ENCODE measurements at places on chromosomes 7 and 10.

DNA sequence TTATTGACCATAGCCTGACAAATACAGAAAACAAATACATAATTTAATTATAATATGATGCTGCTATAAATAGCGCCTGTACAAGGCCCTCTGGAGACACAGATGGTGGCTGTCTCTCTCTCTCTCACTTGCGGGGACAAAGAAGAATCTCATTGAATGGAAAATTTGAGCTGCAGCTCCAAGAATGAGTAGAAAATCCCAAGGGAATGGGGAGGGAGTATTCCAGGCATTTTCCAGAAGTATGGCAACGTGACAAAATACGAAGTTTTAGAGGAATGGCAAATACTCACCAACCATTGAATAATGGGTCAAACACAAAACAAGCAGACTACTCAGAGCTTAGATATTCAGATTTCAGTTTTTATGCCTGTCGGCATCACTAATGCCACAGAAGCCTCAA, 179.9 kb downstream of the NRP1 start:
- DNase-seq, result no peak

DNA sequence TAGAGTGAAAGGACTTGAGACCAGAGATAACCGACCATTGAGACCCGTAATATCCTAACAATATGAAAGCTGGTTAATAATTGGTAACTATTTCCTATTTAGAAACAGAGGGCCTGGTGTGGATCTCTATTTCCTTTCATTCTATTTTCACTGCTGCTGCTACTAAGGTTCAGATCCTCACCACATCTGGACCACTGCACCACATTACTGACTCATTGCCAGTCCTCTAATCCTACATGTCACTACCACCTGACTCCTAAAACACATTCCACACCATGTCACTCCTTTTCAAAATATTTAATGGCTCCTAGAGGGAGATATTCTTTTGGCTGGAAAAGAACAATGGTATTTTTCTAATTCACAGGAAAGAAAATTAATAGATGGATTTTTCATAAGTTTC, 6.4 kb downstream of the USP54 start:
- DNase-seq, result no peak

DNA sequence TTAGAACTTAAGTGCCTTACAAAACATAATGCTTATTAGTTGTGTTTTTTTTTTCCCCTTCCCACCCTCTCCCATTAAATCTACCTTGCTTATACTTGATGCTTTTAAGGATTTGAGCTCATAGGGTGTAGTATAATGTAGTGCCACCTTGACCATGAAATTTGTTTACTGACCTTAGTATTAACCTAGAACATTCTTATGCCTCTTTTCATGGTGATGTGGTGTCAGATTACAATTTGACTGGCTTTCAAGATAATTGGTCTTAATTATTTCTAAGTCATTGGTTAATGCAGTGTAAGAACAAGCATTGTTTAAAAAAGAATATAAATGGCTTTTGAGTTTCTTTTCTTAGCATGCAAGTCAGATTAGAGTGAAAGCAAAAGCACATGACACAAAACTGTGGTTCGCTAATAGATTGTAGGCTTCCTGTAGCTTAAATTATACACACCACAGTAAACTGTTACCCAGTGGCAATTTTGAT, 61.8 kb downstream of the ADD3 start:
- no peak for DNase-seq

- DNase-seq, result no peak
Observed at GRCh38 chr10:69057951-69058297, 30.0 kb upstream of the SRGN start.

DNA sequence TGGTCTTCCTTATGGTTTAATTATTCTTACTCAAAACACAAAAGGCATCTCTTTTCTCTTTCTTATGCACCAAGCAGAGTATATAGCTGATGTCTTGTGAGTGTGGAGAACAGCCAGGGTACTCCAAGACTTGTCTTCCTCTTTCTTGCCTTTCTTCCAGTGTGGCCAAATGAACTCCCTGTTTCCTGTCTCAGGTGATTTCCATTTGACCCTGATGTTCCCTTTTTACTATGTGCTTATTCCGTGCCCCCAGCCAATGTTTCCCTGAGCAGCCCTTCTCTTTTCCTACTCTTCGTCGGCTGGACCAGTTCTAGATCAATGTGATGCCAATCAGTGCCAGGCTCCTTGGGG, 12.6 kb downstream of the OR9A4 start:
- no peak for DNase-seq

GRCh38 chr10:84360637-84361365, 32.4 kb downstream of the CCSER2 start:
- DNase-seq, result no peak

GRCh38 chr7:65912237-65912636, 39.4 kb downstream of the VKORC1L1 start:
- no peak for DNase-seq

- DNase-seq, result no peak
Observed at GRCh38 chr10:3036155-3037021, 31.0 kb upstream of the PFKP start.

DNA sequence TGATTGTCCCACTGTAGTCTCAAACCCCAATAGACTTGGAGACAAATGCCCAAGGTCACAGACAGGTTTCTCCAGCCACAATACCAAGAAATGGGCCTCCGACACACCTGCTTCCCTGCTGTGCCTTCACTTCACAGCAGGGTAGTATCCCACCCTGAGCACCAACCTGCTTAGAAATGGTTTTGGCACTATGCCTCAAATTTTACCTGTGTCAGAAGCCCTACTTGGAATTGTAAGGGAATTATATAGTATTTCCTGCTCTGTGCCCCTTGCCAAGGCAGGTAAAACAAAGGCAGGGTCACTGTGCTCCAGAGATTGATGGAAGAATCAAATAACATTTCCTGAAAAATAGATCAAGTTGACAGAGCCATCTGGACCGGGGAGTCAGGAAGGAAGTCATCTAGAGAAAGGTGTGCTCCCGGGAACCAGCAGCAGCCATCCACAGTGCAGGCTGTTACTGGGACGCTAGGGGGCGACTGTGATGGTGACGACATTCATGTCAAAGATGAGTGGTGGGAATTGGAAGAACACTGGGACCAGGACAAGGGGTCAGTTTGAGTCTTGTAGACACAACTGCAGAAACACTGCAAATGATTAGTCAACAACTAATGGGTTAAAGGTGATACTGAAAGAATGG, 117.8 kb upstream of the AKR1E2 start:
- DNase-seq, result peak; percentile 57

- DNase-seq, result no peak
Observed at GRCh38 chr7:43141091-43141490, 28.6 kb downstream of the HECW1 start.

DNA sequence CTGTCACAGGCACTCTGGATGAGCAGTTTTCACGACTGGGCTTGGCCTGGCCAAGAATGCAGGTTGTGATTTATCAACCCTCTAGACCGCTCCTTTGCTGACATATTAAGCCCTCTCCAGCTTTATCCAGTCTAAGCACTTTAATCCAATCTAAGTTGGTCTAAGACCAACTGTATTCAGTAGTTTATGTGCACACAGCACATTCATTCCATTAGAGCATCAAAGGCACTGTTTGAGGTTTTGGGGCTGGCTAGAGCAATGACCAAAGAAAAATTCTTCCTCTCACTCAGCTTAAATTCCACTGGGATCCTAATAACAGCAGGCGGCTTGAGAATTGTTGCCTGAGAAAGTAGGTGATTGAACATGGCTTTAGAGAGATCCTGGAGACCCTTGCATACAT, 176.0 kb upstream of the INSYN2A start:
- DNase-seq, result no peak

DNA sequence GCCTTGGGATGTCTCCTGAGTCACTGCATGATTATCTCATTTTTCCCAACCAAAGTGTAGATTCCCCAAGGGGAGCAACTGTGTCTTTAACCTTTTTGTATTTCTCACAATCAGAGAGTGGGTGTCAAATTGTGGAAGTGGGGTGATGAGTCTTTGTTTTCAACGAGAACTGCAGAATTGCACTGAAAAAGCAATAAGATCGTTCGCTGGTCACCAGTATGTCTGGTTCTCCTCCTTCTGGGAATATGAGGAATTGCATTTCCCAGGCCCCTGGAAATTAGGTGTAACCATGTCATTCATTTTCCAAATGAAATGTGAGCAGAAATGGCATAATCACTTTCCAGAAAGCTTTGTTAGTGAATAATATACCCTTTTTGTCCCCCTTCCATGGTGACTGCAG, 326.9 kb downstream of the GPAM start:
- no peak for DNase-seq

DNA sequence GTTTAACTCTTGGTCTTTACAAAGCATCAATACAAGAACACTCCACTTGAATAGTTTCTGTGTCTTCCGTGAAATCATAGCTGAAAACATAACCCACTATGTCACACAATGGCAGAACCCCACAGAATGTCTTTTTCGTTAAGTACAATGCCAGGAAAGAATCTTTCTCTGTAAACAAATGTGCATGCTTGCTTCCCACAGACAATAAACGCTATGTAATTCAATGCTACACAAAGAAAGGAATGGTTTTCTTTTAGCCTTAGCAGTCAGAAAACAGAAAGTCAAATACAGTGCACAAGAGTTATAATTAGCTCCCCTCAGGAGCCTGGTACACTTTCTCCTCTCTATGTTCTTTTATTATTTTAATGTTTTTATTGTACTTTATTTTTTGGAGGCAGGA, 186.1 kb downstream of the SRPK2 start:
- DNase-seq, result no peak

GRCh38 chr10:28177944-28178637, 124.8 kb downstream of the MPP7 start:
- no peak for DNase-seq

GRCh38 chr10:97543025-97543546, 29.5 kb upstream of the ANKRD2 start:
- DNase-seq, result peak; percentile 73

DNA sequence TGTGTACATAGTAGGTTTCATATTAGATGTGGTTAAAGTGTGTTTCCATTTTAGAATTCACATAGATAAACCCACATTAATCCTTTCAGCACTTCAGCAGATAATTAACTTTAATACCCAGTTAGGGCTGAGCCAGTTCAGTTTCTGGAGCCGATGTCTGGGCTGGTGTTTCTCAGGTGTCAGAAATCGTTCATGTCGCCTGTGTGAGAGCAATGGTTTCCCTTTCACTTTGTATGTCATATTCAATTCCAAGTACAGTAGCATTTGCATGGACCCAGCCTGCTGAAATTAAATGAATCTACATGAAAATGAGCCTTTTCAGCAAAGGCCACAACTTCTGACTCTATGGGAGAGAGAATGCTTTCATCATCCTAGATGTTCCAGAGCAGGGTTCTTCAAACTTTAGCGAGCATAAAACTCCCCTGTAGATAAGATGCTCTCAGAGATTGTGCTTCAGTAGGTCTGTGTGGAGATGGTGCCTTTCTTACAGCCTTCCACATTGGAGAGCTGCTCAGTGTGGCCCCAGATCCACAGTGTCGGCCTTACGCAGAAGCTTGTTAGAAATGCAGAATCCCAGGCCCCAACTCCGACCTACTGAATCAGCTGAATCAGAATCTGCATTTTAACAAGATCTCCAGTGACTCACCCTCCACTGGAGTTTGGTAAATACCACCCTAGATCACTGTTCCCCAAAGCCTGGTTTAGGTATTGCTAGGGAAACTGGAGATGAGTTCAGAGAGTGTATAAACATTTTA, 19.6 kb downstream of the WIPF3 start:
- no peak for DNase-seq

- DNase-seq, result no peak
Observed at GRCh38 chr7:31080763-31081162, 28.7 kb downstream of the ADCYAP1R1 start.

- no peak for DNase-seq
Observed at GRCh38 chr7:157568106-157568769, 231.4 kb downstream of the DNAJB6 start.

GRCh38 chr10:128843972-128844371, 623.1 kb upstream of the MGMT start:
- DNase-seq, result no peak

DNA sequence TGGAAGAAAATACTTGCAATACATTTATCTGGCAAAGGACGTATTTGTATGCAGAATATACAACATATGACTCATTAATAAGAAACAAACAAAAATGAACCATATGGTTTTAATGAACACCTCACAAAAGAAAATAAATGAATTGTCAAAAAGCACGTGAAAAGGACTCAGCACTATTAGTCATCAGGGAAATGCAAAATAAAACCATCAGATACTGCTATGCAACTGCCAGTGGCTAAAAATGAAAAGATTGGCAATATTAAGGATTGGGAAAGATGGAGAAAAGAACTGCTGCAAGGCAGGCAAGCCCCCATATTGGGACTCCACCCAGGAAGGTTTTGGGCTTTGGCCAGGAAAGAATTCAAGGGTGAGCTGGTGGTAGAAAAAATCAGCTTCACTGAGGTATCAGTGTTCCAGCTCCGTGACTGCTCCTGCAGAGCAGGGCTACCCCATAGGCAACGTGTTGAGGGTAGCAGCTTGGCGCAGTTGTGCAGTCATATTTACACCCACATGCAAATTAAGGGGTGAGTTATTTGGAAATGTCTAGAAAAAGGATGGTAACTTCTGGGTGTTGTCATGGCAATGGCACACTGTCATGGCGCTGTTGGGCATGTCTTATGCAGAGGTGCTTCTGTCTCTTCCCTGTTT, 72.7 kb downstream of the CUBN start:
- DNase-seq, result no peak

GRCh38 chr7:146875981-146876380, 759.4 kb downstream of the CNTNAP2 start:
- DNase-seq, result no peak

- peak; percentile 80 for DNase-seq
Observed at GRCh38 chr7:2508327-2509215, 11.0 kb upstream of the LFNG start.

DNA sequence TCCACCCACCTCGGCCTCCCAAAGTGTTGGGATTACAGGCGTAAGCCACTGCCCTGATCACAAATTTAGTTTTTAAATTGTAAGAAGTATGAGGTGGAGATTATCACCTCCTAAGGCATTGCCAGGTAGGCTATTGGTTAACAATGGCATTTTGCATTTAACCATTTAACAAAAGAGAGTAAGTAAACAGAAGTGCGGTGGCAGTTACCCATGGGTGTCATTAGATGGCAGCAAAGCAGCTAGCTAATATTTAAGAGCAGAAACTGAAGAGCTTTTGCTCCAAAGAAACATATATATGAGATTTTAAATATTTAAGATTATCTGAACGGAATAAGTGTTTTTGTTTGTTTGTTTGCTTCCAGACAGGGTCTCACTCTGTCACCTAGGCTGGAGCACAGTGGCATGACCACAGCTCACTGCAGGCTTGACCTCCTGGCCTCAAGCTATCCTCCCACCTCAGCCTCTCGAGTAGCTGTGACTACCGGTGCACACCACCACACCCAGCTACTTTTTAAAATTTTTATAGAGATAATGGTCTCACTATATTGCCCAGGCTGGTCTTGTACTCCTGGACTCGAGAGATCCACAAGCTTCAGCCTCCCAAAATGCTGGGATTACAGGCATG, 325.5 kb upstream of the C7orf33 start:
- DNase-seq, result no peak

DNA sequence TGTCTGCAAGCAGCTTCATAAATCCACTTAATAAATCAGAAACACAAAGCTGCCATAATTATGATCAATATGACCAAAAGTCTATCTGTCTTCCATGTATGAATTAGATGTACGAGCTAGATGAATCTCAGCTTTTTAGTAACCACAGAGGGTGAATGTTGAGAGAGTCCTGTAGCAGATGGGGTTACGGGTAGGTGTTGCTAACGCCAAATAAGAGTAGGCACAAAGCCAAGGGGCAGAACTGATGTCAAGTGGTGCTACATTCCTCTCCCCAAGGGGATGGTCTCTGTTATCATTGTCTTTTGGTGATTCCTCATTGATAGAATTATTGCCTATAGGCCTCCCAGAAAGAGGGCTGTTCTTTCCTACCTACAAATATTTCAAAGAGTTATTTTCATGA, 257.8 kb downstream of the PCLO start:
- no peak for DNase-seq

- no peak for DNase-seq
Observed at GRCh38 chr10:128877936-128878335, 589.1 kb upstream of the MGMT start.
